ENCODE measurements at places on chromosomes 7 and 10.
A peak's percentile ranks its signal among the peaks of the same experiment; 100 is the strongest.

- no peak for DNase-seq
Measured at GRCh38 chr7:80070391-80070790, 64.2 kb upstream of the GNAI1 start.

- no peak for DNase-seq
Measured at GRCh38 chr10:69202332-69202731, 17.8 kb upstream of the HKDC1 start.

- DNase-seq = no peak
Measured at GRCh38 chr7:44393238-44394111, 68.1 kb upstream of the CAMK2B start.

- no peak for DNase-seq
Measured at GRCh38 chr7:34939175-34939574, 98.1 kb downstream of the DPY19L1 start.

DNA sequence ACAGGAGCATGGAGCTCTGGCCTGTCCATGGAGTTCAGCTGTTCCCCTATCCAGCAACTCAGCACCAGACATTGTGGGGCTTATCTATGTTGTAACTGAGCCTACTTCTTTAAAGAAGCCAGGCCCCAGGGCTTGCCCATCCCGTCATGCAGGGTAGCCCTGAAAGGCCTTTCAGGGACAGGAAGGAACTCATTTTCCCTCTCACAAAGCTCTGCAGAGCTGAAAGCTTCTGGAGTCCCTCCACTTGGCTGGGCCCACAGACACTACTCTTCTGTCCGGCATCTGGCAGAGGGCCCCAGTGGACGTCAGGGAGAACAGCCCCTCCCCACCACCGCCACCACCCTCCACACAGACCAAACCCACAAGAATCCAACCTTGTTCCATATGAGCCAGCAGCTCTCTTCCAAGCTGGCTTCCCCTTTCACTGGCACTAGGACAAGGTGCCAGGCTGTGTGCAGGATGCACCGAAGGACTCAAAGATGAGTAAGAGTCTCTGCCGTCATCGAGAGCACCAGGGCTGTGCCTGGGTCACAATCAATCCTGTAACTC, 33.1 kb downstream of the DENND2A start:
- DNase-seq = no peak

- no peak for DNase-seq
Measured at GRCh38 chr7:140168816-140169215, 8.0 kb downstream of the KDM7A start.

DNA sequence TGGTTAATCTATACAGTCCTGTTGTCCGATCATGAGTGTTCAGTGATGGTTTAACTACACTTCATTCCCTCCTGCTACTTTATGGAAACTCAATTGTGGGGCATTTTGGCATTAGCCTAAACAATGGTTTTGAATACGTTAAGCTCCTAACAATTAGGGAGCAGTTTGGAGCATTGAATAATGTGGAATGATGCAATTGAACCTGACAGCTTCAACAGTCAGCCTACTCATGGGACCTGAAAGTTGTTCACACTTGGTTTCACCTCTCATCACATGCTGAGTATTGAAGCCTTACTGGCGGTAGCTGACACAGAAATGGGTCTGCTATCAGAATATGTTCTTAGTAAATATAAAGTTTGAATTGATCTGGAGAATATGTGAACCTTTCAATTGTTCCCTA, 186.1 kb downstream of the MLLT10 start:
- DNase-seq = no peak

GRCh38 chr7:88664630-88665233, 94.8 kb upstream of the ZNF804B start:
- no peak for DNase-seq

- no peak for DNase-seq
Measured at GRCh38 chr10:68049289-68050078, 25.6 kb downstream of the HERC4 start.

GRCh38 chr7:934469-935163, 19.9 kb downstream of the ADAP1 start:
- no peak for DNase-seq

DNA sequence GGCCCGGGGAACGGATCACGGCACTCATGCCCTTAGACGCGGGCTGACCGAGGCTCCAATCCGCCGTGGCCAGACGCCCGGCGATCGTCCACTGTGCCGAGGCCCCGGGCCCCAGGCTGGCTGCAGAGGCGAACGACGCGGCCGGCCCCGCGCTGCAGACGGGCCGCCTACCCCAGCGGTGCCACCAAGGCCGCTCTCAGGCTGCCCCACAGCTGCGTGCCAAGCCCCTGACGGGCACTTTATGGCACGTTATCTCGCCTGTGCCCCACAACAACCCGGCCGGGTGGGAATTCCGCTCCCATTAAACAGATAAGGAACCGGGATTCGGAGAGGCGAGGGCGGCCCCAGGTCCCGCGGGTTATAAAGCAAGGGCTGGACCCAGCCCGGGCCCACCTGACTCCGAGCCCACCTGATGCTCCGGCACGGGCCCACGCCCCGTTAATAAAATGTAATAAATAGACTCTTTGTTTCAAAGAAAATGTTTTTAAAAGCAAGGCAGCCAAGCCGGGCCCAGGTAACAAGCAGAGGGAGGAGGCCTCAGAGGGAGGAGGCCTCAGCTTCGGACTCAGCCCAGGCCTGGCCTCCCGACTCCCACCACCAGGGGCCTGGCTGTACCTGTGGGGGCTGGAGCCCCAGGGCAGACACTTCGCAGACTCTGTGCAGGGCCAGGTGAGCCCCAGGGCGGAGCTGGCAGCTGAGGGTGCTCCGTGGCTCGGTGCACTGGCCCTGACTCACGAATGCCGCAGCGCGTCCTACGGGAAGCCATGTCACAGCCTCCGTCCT, 79.7 kb downstream of the FOXL3 start:
- no peak for DNase-seq

DNA sequence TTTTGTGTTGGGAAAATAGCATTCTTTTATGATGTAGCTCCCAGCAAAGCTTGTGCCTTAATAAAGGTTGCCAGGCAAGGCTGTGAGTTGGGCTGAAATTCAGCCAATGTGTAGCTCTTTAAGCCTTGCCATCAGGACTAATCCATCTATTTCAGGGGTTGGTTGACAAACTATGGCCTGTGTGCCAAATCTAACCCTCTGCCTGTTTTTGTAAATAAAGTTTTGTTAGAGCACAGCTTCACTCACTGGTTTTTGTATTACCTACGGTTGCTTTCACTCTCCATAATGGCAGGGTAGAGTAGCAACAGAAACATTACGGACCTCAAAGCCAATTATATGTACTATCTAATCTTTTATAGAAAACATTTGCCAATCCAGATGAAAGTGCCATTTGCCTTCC, 638.1 kb upstream of the POT1 start:
- no peak for DNase-seq

- DNase-seq = no peak
Measured at GRCh38 chr10:77244746-77245145, 392.9 kb downstream of the KCNMA1 start.

GRCh38 chr7:41795276-41795833, 92.5 kb upstream of the INHBA start:
- no peak for DNase-seq

- DNase-seq = no peak
Measured at GRCh38 chr10:66917104-66917503, 8.7 kb upstream of the LRRTM3 start.

DNA sequence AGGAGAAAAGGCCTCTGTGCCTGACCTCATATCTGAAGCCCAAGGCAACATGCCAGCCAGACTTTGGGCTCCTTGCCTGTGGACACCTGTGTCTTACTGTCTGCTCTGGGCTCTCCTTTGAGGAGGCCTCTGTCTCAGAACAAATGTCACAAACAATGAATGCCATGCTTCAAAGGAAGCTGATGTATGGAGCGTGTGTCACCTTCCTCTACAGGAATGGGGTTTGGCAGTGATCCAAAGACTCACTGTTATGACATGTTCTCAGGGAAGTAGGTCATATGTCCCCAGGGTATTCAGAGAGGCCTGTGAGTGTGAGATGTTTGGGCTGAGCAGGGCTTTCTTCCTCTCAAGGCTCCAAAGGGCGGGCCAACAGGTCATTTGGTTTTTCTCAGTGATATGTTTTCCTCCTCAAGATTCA, 38.4 kb downstream of the PTPRE start:
- no peak for DNase-seq

DNA sequence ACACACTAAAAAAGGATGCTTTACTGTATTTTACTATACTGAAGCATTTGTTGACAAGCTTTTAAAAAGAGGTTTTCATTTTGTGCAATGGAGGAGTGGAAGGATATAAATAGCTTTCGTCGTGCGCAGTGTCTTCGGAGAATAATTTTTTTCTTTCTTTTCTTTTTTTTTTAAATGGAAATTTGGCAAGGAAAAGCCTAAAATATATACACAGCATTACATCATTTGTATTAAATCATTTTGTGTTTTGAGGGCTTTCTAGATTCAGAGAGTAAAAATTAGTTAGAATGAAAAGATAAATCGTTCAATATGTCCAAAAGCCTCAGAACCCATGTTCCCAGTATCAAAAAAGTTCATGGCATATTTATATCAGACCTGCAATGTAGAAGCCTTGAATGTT, 150.2 kb upstream of the FERD3L start:
- DNase-seq = no peak

DNA sequence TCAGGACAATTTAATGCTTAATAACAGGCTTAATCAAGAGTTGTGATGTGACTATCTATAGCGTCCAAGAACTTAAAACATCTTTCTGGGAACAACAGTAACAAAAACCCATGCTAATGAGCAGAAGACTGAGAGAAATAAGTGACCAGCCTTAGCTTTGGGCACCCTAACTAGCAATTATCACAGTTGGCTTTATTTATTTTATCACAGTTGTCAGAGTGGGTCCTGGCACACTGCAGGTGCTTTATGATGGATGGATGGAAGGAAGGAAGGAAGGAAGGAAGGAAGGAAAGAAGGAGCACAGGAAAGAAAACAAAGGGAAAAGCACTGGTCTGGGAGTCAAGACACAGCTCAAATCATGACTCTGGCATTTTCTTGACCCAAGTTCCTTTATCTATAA, 181.1 kb downstream of the SKAP2 start:
- DNase-seq = no peak

DNA sequence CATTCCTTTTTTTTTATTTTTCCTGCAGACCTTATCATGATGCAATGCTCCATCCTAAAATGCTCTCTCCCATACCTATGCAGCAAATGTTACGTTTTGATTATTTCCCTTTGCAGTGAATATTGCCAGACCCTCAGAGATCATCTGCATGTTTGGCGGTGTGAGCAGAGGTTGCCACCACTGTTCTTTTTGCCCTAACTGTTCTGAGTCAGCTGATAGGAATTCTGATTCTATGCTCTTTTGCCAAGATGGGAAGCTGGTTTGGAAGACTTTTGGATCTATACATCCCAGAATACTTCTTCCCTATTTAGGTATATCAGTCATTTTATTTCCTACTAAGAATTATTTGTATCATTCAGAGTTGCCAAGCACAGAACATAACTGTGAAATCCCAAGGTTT, 130.5 kb downstream of the KLF6 start:
- DNase-seq = no peak

- DNase-seq = no peak
Measured at GRCh38 chr7:112254156-112254555, 47.7 kb downstream of the ZNF277 start.

GRCh38 chr7:22722536-22723180, 4.3 kb upstream of the IL6 start:
- DNase-seq = no peak

- no peak for DNase-seq
Measured at GRCh38 chr10:86180861-86181260, 185.7 kb downstream of the GRID1 start.

- DNase-seq = no peak
Measured at GRCh38 chr7:21923658-21924057, 22.0 kb downstream of the CDCA7L start.

- DNase-seq = peak; percentile 69
Measured at GRCh38 chr7:156612930-156613329, 27.6 kb upstream of the RNF32 start.

DNA sequence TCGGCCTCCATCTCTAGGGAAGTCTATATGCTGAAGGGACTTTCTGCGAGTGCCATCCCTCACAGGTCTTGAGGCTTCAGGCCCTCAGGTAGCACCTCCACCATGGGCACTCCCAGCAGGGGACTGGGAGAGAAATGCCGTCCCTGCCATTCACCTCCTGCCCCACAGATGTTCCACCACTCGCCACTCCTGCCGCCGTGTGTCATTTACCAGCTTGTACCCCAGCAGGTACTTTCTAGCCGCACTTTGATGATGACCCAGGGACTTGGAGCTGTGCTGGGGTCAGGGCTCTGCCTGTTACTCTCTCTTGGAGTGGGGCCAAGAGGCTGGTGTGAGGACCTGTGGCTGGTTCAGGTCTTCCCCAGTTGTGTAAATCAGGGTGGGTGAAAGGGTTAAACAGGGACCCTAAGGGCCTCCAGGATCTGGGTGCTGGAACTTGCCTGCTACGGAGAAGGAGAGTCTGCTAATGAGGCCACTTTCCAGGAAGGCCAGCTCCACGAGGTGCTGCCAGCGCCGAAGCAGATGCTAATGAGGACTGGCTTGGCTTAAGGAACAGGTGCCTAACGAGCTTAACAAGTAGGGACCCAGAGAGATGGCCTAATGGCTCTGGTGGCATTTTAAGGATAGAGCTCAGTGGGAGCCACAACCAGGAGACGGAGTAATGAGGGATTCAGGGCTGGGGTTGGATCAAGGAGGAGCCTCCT, 32.4 kb downstream of the CRHR2 start:
- no peak for DNase-seq

DNA sequence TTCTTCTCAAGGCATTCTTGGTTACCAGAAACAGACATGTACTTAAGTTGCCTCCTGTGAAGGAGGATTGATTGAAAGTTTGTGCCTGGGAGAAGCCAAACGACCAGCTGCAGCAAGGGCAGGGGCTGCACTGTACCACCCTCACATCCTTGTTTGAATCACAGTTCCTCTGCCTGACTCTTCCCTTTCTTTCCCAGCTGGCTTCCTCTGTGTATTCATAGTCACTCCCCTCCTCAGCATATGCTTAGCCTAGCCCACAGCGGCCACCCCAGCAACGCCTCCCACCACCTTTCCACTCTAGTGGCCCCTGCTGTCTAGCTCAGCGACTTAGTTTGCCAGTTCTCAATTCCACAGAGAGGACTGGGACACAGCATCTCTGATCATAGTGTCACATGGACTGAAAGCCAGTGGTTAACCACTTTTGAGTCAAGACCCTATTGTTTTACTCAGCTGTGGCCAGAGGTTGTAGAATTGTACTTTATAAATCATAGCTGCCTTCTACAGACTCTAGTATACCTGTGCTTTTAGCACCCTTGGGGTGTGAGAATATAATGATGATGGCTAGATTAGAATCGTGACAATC, 643.0 kb downstream of the SUGCT start:
- DNase-seq = no peak

GRCh38 chr10:60662917-60663614, 115.2 kb upstream of the CDK1 start:
- no peak for DNase-seq

DNA sequence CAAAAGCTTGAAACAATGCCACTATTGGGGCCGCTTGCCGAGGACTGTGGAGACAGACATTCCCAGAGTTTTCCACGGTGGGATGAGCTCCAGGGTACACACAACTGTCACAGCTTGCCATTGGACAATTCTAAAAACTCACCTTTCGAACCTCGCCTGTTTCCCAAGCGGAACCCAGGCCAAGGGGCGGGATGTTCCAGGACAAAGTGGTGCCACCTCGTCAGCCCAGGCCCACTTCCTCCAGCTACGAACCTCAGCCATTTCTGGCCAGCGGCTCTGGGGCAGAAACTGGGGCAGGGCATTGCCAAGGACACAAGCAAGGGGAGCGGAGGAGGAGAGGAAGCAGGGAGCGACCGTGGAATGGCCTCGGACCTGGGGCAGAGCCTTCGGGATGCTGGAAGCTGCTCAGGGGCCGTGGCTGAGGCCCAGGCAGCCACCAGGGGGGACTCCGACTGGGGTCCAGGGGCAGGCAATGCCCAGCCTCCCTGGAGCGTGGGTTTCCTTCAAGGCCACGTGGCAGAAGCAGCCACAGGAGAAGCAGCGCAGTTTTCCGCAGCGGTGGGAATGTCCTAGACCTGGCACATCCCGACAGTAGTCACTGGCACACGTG, 44.7 kb upstream of the INSIG1 start:
- no peak for DNase-seq
